RWPE2 (cell line): ENCODE measurements at places on chromosomes 3 and 15.

GRCh38 chr3:56758539-56758981, 43.2 kb downstream of the ARHGEF3 start:
- DNase-seq, result no peak

GRCh38 chr15:100710222-100710621, 107.8 kb downstream of the ASB7 start:
- DNase-seq, result peak; percentile 72

- DNase-seq, result no peak
Observed at GRCh38 chr3:20743553-20744321, 557.7 kb upstream of the SGO1 start.

GRCh38 chr3:40185029-40185695, 124.3 kb upstream of the EIF1B start:
- no peak for DNase-seq

DNA sequence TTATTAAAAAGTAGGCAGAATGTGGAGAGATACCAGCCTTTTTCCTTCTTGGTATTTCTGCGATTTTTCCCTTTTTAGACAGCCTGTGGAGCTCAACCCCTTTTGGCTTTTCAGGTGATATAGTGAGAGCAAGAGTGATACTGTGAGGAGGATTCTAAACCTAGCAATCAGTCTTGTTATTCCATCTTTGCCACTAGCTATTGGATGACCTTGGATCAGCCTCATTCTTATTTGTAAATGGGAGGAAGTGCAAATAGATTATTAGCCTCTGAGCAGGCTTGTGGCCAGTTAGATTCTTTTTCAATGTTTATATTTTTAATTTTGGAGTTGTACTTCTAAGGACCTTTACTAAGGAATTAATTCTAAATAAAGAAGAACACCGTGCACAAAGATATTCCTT, 34.0 kb downstream of the IQGAP1 start:
- no peak for DNase-seq

DNA sequence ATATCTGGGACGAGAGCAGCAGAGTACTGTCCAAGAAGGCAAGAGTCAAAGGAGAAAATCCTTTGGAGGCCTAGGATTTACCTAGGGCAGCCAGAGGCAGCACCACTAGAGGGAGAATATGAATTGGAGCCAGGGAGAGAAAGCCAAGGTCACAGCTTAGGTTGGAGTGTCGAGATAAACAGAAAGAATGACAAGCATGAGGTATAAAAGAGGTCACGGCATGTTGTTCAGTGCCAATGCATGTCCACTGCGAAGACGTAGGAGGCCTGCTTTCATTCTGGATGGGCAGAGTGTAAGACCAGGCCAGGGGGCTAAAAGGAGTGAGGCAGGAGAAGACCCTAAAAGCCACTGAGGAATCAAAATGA, 47.2 kb downstream of the THBS1 start:
- DNase-seq, result no peak

GRCh38 chr3:59247402-59247841, 197.6 kb upstream of the CFAP20DC start:
- DNase-seq, result no peak

DNA sequence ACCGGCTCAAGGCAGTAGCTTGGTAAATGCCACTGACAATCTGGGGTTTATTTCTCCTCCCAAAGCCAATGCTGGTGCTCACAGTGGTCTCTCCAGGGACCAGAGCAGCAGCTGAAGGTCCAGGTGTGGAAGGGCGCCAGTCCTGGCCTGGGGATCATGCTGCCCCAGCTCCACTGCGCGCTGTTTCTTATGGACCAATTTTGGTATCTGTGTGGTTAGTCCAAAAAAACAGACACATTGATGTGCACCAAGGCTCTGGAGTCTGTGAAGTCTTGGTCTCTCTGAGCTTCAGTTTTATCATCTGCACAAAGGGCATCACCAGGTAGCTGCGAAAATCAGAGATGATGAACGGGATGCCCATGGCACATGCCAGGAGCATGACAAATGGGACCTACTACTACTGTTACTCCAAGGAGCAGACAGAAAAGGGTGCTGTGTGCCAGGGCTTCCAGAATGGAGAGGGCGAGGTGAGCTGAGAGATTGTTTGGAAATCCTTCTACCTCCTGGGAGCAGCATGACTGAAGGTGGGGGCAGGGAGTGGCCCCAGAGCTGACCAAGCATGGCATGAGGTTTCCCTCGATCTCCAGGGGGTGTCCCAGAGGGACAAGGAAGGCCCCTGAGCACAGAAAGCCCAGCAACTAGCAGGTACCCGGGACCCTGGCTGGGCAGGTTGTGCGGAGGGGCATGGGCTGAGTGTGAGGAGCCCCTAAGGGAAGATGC, 134.3 kb upstream of the PRR20G start:
- DNase-seq, result no peak

- DNase-seq, result no peak
Observed at GRCh38 chr3:157607826-157608405, 104.7 kb upstream of the VEPH1 start.

DNA sequence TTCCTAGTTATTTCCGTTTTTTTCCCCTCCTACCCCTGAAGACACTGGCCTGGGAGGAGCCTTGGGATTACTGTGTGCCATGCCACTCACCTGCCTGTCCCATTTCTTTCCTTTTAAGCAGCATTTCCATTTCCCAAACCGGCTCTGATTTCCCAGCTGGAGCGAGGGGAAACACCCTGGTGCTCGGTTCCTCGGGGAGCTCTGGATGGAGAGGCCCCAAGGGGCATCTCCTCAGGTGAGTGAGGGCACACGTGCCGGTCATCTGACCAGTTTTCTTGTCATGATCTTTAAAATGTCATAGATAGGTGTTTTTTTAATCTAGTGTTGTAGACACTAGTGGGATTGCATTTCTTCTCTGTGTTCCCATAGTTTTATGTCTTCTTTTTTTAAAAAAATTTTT, 2.7 kb downstream of the ZNF662 start:
- DNase-seq, result no peak

DNA sequence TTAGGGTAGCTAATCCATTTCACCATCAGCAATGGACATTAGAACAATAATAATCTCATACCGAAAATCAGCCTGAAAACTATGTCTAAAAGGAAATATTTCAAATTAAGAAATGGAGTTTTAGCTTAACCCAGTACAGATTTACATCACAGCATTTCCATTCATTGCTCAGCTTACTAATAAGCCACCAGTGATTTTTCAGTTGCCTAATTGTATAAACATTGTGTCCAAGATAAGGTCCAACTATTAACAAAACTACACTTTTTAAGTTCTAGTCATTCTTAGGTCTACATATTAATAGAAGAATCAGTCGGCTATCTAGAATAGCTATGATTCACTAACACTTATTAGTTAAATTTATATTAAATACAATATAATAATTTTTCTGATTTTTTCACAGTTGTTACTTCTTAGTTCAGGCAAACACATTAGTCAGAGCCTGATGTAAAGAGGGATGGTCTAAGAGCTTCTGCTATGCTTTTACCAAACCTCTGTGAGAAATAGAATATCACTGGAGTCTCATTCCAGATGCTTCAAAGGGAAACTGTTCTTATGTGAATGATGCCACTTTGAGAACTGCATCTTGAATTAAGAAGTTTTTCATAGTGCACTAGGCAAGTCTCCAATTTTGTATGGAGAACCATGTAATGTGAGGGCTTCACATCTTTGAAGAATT, 74.1 kb downstream of the CMSS1 start:
- DNase-seq, result no peak
